T-helper 1 cell (primary cell): ENCODE measurements at places on chromosomes 16 and 17.
A peak's percentile ranks its signal among the peaks of the same experiment; 100 is the strongest.

DNA sequence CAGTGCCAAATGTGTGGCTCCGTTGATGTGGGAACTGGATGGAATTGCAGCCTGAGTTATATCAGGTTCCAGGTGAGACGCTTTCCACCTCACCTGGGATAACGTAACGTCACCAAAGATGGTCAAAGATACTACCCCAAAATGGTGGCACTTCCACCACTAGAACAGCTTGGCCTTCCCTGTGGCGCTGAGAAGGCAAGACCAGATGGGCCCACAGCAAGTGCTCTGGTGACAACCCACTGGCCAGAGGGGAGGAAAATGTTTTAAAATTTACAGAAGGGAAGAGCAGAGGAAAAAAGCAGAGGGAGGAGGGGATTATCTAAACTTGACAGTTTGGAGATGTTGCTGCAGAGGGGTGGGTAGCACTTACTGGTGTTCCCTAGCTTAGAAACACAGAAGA lies 7.5 kb upstream of the ITGA2B start:
- DNase-seq = no peak

- DNase-seq = peak; percentile 26
Observed at GRCh38 chr17:50426814-50427787, 1.1 kb downstream of the ACSF2 start.

GRCh38 chr16:23061669-23062068 lies 87.6 kb downstream of the USP31 start:
- no peak for DNase-seq

- no peak for DNase-seq
Observed at GRCh38 chr16:380762-381011, 1.1 kb downstream of the PGAP6 start.

DNA sequence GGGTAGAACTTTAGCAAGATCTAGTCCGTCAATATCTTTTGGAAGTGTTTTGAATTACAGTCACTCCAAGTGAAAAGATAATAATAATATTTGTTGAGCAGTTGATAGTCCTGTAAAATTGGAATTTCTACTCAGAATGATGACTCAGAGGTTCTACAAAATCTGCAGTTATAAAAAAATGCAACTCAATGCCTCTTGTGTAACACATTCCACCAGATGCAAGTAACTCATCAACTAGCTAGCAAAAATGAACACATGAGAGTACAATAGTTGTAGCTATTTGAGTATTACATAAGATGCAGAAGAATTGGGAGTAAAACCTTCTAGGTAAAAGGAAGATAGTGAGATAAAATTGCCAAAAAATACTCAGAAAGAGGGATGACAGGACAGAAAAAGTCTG lies 177.2 kb downstream of the CDH8 start:
- DNase-seq = no peak

DNA sequence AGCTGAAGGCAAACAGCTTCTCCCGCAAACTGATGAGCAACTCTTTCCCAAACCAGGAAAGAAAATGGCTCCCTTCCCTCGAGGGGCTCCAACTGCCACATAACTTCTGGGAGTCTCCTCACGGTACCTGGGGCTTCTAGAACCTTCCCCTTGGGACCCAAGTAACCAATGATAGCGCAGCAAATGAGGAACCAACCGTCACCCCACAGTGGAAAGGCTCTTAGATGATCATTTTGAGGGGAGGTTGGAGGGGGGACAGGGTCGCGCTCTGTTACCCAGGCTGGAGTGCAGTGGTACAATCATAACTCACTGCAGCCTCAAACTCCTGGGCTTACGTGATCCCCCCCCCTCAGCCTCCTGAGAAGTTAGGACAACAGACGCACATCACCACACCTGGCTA lies at the start of gene DNAH17:
TSS of gene DNAH17 (minus strand) at position 101 of the 400 bp plus-strand sequence. CDS start 2,339 bp downstream, outside the sequence.
- DNase-seq = no peak

DNA sequence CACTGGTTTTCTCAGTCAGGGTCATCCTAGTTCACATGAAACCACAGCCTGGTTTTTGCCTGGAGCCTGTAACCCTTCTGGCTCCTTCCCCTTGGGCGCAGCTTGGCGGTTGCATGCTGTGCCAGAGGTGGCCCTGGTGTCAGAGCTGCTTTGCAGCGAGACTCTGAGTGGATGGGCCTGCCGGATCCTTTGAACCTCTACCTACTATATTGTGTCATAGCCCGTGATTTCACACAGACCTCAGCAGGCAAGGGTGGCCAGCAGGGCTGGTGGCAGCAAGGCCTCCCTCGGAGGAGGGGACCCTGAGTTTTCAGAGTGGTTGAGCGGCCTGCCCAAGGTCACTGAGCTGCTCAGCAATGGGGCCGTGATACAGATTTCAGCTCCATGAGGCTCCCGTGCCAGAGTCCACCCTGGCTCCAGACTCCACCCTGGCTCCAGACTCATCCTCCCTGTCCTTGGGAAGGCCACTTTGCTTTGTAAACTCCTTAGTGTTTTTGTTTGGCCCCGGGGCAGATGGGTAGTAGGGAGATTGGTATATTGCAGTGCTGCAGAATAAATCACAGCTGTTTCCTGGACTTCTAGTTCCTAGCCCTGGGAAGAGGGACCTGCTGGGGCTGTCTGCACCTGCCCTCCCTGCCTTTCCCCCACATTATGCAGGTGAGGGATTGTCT lies 9.7 kb downstream of the MPRIP start:
- no peak for DNase-seq

GRCh38 chr17:35557353-35557752 lies 3.3 kb downstream of the SLFN14 start:
- no peak for DNase-seq

DNA sequence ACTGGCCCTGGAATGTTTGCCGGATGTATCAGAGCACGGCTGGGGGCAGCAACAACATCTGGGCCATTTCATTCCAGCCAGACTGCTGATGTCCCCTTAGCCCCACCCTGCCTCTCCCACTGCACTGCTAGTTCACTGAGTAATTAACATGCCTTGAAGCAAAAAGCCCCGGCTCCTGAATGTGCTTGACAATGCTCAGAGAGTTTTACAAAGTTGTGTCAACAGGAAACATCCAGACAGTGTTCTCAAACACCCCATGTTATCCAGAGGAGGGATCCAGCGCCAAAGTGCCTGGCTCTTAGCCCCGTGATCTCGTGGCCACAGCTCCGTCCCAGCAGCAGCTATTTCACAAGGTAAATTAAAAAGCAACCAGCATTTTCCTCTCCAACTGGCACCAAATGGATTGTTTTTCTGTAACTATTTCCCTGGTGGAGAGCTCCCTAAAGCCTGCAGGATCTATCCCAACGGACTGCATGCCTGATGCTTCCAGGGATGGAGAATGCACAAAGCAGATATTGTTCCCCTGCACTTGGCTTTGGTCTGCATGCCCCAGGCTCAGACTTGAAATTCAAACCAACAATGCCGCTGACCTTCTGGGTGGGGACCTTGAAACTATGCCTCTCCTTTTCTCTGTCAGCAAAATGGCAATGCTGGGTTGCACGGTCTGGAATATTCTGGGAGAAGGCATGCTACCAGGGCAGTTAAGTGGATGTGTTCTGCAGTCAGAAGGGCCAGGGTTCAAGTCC lies 115.6 kb upstream of the CDH5 start:
- no peak for DNase-seq

DNA sequence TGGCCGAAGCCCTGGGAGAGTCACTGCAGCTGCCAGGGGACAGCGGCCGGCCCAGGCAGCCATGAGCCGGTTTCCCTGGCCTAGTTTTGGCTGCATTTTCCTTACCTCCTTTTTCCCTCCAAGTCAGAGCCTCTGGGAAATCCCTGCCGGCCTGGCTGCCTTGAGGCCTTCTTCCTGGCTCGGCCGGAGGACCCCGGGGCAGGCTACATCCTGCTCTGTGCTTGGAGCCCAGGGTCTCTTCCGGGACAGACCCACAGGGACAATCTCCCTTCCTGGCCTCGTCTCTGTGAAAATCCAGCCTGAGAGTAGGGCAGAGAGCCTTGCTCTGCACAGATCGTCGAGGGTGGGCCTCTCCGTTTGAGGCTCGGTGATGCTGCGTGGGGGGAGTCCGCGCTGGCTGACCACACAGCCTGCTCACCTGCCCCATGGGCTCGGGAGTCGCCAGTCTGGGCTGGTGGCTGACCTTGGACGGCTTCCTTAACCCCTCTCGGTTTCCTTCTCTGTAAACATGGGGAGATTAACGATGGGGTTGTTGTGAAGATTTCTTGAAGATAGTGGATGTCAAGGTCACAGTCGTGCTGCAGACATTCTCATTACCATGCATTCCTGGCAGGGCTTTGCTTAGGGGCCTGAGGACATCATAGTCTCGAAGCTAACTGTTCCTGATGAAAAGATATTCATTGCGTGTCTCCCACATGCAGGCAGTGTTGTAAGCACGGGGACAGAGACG lies 34.8 kb upstream of the CIBAR2 start:
- DNase-seq = no peak

DNA sequence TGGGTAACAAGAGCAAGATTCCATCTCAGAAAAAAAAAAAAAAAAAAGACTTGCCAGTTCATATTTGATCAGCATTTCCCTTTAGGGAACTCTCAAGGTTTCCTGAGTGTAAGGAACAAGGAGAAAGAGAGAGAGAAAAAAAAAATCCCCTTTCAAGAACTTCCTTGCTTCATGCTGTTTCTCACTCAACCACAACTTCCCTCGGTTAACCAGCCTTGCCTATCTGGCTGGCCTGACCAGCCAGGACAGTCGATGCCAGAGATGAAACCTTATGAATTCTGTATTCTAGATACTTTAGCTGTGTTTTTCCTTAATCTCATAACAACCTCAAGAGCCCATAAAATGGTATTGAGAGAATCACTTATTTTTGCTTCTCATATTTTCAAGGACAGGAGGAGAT lies 2.6 kb upstream of the N4BP1 start:
- no peak for DNase-seq

- DNase-seq = no peak
Observed at GRCh38 chr17:2140683-2141082, 85.8 kb downstream of the HIC1 start.

- no peak for DNase-seq
Observed at GRCh38 chr16:15530085-15530484, 95.7 kb downstream of the BMERB1 start.
